ENCODE measurements at places on chromosomes 7 and 10.
A peak's percentile ranks its signal among the peaks of the same experiment; 100 is the strongest.

GRCh38 chr10:129914153-129914855 is 49.8 kb downstream of the EBF3 start:
- DNase-seq = peak; percentile 11

DNA sequence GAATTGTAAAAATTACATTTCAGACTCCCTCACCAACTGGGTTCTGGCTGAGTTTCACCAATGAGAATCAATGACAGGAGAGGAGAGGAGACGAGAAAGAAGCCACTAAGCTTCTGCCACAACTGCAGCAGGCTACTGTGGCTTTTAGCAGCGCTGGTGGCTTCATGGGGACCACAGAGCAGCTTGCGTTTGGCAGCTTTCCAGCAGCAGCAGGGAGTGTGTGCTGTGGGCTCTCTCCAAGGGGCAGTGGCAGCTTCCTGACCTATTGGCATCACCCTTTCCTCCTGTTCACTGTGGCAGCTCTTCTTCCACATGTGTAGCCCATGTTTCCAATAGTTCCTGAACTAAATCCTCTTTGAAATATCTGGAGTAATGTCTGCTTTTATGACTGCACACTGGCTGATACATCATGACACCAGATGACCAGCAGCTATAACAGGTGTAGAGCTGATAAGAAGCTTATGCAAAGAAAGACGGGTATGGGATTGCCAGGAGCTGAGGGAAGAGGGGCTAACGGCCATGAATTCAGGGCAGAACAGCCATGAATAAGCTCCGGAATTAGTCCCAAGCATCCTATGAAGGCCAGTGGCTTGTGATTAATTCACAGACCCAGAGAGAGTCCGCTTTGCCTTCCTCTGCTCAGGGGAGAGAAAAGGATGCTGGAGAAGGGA is 46.8 kb downstream of the KCNH2 start:
- no peak for DNase-seq

DNA sequence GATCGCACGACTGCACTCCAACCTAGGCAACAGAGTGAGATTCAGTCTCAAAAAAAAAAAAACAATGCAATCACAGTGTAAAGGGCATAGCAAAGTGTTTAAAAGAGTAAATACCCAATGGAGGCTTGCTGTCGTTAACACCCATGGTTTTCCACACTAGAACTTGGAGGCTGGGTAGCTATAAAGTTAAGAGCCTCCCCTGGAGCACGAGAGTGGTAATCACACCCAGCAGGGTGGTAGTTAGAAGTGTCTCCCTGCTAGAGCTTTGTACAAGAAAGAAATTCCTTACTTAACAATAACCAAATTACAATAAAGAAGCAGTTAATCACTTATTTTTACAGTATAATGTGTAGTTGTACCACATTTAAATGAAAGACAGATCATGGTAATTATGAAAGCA is 1078.9 kb downstream of the NRG3 start:
- DNase-seq = no peak

GRCh38 chr7:36281945-36282717 is 107.5 kb upstream of the ANLN start:
- DNase-seq = no peak

DNA sequence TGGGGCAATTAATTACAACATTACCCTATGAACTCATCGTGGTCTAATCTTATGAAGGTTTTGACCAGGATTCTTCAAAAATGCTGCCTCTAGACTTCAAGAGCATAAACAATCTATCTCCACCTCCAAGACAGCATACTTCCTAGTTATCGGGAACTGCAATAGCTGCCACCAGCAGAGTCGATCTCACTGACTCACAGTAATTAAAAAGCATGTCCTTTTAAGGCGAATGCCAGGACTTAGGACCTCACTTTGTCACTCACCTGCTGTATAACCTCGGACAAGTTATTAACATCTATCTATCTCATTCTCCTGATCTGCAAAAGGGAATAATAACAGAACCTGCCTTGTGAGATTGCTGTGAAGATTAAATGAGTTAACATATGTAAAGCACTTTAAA is 666.0 kb upstream of the COBL start:
- DNase-seq = no peak

DNA sequence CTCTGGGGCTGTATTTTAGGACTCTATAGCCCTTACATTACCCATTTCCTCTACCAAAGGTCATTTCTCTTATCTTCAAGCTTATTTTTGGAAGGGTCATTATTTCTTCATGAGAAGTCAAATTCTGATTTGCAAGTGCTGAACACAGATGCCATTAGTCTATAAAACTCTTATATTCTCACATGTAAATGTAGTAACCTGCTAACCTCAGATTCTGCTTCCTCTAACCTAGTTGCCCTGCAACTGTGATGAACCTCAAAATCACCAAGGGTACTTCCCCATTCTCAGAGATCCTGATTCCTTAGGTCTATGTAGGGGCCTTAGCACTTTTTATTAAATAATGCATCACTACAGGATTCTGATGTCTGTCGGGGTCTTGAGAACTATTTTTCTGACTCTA is 6.3 kb downstream of the FAS start:
- no peak for DNase-seq

DNA sequence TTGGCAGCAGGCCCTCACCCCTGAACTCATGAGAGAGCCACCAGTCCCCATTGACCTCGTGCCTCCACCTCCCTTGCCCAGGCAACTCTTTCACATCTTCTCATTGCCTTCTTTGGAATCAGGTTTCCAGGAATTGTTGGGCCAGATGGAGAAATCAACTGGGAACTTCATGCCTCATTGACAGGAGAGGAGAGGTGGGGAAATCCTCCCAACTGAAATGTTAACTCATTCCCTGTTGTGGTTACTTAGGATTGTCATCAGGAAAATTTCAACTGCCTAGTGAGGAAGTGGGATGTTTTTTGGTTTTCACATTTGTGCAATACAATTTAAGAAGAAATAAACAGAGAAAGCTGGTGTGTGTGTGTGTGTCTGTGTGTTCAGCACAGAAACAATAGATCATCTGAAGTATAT is 106.6 kb upstream of the INHBA start:
- DNase-seq = no peak

DNA sequence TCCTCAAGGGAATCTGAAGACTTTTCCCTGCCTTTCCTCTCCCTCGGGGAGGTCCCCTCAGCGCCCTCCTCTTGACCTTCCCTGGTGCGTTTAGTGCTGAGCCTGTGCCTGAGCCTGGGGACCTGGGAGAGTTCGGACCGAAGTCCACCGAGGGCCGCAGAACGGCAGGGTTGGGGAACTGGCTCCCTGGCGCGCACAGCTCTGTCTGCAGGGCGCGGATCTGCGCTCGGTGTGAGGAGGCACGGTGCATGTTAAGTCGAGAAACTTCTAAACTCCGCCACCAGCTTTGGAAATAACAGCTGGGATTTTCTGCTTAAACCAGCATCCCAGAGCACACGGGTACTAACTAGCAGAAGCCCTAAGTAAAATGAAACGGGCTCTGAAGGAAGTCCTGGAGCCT is 44.2 kb upstream of the SLC29A4 start:
- no peak for DNase-seq

- no peak for DNase-seq
Observed at GRCh38 chr7:117470777-117471176, 9.0 kb upstream of the CFTR start.

DNA sequence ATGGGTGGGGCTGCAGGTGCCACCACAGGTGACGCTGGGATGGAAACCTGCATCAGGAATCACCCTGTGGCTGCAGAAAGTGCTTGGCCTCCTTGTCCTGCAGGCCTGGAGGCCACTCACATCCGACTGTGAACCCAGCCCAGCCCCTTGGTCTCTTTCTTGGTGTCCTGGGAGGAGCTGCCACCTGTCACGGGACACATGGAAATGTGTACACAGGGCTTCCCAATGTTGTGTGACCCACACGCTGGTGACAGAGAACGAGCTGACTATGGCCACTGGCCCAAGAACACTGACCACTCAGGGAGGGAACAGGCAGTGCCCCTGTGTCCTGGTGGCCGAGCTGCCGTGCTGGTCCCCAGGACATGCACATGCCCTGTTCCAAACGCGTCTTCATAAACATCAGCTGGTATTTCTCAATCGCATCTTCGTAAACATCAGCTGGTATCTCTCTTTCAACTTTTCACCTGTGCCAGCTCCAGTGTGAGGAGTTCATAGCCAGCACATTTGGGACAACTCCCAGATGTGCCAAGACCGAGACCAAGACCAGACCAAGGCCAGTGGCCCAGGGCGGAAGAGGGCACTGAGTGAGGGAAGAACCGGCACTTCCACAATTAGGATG is 57.9 kb upstream of the INPP5A start:
- DNase-seq = no peak

DNA sequence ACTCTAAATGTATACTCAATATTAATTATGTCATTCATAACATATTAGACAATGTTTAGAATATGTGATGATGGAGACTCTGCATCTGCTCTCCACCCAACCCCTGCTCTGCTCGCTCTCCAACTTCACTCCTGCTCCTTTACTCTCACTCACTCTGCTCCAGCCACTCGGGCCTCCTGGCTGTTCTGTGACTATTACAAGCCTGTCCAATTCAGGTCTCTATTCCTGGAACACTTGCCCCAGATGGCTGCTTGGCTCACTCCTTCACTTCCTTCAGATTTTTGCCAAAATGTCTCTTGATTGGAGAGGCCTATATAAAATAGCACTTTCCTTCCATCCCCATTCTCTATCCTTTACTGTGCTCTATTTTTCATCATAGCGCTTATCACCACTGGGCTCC is 84.8 kb downstream of the HBP1 start:
- no peak for DNase-seq
